CD8-positive, alpha-beta memory T cell (primary cell): ENCODE measurements at places on chromosomes 16 and 17.

DNA sequence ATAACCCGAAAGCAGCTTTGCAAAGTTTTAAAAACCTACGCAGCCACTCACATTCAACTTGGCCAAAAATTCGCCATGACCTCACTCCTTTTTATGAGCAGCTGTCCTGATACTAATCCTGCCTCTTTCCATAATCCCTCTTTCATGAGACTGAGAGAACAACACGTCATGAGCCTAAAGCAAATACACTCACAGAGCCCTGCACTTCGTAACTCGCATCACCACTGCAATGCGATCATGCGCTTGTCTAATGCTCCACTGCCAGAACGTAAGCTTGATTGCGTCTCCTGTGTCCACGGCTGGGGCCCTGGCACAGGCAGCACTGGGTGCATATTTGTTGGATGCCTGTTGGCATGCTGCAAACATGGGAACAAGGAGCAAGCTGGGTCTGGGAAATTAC is 36.2 kb downstream of the CDRT4 start:
- DNase-seq: no peak

DNA sequence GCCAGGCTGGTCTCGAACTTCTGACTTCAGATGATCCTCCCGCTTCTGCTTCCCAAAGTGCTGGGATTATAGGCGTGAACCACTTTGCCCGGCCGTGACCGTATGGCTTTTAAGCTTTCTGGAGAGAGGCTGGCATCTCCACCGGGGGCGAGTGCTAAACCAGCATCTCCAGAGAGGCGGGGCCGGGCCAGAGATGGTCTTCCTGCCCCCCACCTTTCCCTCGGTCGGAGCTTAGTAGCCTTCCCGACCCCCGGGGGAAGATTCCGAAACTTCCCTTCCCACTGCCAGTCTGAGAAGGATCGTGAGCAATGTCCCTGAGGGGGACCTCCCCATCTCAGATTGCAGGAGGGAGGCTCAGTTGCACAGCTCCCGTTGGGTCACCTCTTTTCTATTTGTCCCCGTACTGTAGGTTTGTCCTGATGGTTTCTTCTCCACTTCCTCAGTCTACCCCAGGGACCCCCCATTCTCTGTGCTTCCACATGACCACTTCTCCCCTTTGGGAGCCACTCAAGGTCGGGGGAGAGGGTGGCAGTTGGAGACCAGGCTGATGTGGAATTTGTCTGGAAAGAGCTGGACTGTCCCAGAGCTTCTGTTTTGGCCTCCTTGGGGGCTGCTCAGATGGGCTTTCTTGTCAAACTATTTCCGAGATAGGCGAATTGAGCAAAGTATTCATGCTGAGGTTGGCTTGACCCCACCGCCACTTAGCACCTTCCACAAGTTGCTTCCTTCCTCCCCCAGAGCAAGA is 18.2 kb downstream of the IGF2BP1 start:
- no peak for DNase-seq

GRCh38 chr17:28818819-28819221 is 23.8 kb downstream of the FAM222B start:
- no peak for DNase-seq

GRCh38 chr17:73469311-73469710 is 157.5 kb upstream of the CDC42EP4 start:
- no peak for DNase-seq

- no peak for DNase-seq
These were observed 14.0 kb downstream of the SRCIN1 start for GRCh38 chr17:38591759-38592241.

GRCh38 chr17:5282642-5283217 is 646 bp downstream of the RABEP1 start:
- DNase-seq: peak; percentile 1

DNA sequence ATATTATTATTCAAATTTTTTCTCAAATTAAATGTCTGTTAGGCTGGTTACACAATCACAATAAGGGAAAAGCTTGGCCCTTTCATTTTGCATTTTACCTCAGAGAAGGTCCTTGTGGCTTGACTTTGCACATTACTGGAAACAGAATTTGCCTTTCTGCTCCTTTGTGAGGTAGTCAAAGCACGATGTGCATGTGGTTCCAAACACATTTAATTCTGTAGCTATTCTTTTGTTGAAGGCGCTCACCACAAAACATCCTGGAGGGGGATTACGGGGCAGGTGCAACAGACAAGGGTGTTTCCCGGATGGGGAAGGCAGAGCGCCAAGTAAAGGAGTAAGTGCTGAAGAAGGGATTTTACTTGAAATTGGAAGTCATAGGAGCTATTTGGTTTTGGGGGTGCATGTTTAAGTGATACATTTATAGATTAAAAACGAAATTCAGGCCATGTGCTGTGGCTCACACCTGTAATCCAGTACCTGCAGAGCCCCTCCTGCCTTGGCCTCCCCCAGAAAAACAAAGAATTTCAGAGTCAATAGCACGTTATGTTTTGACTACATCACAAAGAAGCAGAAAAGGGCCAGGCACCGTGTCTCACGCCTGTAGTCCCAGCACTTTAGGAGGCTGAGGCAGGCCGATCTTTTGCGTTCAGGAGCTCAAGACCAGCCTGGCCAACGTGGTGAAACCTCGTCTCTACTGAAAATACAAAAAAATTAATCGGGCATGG is 31.2 kb upstream of the TENT4B start:
- DNase-seq: peak; percentile 64

- DNase-seq: no peak
These were observed 8.7 kb downstream of the USB1 start for GRCh38 chr16:58009856-58010416.

DNA sequence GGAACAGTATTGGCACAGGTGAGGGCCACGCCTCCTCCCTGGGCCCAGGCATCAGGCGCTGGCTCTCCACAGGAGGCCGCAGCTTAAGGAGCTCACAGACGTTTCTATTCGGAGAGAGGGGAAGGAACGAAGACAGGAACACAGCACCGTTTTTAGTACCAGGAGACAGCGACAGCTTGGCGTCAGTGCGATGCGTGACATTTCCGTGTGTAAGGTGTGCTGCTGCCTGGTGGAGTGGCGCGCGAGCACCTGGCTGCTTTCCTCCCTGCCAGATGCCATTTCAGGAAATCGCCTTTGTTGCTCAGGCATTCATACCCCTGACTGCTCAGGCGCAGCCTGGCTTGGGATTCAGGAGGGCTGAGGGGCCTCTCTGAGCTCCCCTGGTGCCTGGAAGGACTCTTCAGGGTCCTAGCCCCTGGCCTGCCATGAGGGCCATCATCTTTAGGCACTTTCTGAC is 367.5 kb downstream of the CPPED1 start:
- DNase-seq: no peak

- no peak for DNase-seq
These were observed 78.0 kb upstream of the AMZ2 start for GRCh38 chr17:68169840-68170239.

DNA sequence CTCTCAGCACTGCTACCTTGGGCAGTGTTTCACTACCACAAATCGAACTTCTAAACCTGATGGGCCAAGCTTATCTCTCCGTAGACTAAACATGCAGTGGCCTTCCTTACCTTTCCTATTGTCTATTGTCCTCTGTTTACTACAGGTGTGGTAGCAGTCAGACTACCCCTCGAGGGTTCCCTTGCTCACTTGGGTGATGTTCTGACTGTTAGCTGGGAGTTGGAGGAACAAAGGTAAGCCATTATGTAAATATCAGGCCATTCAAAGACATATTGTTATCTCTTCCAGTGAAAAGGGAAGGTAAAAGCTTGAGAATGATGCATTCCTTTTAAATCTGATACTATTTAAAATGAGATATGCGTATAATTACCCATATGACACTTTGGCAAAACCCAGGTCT is 828.3 kb upstream of the EEF2KMT start:
- DNase-seq: no peak

DNA sequence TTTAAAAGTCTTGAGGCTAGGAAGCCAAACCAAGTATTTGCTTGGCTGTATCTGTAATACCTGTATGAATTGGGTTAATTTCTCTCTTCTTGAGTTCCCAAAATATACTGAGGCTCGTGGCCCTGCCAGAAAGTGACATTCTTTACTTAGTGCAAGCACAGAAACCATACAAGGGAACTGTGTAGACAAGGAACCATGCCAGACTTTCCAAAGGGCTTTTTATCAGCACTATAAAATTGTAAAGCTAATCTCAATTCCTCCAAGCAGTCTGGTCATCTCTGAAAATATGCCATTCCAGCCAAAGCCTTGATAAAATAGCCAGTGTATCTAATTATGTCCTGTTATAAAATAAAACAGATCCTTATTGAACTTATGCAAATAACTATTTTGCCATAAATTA is 7.2 kb upstream of the CRYM start:
- no peak for DNase-seq

DNA sequence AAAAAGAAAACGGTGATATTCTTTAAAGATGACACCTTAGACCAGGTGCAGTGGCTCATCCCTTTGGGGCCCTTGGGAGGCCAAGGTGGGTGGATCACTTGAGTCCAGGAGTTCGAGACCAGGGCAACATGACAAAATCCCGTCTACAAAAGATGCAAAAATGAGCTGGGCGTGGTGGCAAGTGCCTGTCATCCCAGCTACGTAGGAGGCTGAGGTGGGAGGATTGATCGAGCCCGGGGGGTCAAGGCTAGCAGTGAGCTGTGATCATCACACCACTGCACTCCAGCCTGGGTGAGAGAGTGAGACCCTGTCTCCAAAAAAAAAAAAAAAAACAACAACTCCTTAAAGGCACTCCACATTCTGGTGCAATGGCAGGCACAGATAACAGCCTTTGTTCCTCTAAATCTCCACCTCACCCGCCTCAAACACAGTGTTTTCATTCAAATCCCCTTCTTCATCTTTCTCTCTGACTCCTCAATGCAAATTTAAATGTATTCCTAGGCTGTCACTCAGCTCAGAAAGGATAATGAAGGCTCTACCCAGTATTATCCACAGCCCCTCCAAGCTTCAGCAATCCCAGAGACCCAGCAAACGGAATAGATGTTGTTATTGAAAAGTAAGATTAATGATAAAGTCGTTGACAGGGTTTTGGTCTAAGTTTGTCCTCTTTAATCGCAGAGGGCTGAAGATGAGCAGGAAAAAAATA is 56.2 kb upstream of the CACNG5 start:
- no peak for DNase-seq

- no peak for DNase-seq
These were observed 15.8 kb downstream of the TSPOAP1 start for GRCh38 chr17:58312829-58313228.

DNA sequence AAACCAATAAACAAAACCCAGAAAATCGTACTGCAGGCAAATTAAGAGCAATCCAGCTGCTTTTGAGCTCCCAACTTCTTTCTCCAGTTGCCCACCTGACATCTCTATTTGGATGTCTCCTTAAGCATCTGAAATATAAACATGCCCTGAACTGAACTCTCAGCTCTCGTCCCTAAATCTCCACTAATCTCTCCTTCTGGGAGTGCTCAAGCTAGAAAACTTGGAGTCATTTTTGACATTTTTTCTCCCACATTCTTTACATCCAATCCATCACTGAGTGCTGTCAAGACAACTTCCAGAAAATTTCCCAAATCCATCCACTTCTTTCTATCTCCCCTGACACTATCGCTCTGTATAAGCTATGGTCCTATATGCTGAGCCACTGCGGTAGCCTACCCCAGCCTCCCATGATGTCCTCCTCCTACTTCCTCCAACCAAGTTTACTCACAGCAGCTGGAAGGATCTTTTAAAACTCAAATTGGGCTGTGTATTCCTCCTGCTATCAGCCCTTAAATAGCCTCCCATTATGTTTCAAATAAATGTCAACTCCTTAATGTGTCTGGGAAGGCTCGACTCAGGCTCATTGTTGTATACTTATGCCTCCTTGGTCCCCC is 53.1 kb downstream of the HS3ST3B1 start:
- DNase-seq: no peak

DNA sequence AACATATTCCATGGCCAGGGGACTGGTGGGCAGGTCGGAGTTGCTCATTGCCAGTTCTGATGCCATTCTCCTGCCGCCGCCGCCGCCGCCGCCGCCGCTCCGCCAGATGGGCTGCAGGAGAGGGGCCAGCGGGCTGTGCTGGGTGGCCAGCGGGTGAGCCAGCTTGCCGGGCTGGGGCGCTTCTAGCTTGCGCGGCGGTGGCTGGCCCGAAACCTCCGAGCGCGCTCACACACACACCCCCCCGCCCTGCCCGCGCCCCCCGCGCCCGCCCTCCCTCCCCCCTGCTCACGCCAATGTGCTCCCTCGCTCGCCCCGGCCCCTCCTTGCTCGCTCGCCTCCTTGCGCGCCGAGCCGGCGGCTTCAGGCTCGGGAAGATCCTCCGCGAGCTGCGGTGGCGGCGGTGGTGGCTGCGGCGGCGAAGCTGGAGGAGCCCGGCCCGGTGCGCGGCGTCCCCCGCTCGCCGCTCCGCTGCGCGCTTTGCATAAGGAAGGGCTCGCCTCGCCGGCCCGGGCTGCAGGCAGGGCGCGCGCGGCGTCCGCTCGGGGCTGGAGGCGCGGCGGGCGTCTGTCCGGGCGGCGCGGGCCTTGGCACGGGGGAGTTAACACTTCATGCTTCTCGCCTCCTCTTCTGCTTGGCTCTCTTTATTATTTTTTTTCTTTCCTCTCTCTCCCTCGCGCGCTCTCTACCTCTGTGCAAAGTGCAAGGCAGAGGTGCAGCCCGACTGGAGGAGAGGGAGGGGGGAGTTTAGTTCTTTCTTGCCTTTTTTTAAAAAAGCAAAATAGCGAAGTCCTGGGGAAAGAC is 500 bp downstream of the MAF start:
- DNase-seq: no peak
